ENCODE measurements at places on chromosomes 3 and 15.

DNA sequence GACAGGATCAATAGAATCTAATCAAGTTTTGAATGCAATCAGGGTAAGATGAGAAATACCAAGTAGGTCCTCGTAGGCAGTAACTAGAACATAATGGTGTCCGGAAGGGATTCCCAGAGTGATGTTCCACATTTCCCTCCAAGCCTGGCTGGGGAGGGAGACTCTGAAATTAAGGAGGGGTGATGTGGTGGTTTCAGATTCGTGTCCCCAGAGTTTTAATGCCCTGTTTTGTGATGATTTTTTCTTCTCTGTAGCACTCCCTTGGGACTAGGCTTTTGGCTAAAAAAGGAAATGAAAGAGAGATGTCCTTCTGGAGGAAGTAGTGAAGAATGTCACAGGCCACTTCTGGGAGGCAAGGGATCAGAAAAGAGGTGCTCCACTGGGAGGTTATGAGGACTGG lies 108.3 kb upstream of the CACNA2D3 start:
- no peak for DNase-seq

DNA sequence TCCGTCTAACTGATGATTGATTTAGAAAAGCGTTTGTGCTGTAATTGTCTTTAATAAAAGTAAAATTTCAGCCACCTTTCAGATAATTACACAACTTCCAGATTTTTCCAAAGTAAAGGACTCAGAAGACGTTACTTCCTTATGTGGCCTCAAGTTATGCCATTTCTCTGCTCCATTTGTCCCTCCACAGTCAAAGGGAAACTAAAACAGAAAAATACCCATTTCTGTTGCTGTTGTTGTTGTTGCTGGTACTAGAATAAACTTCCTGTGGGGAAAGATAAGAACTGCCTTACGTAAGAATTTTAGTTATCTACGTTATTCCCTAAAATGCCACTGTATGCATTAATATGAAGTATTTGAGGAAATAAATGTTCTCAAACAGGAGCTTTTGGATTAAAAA lies 153.9 kb downstream of the P3H2 start:
- DNase-seq = no peak

- DNase-seq = no peak
Observed at GRCh38 chr3:66083784-66084213, 45.1 kb upstream of the MAGI1 start.

GRCh38 chr15:31559786-31560185 lies 233.2 kb downstream of the KLF13 start:
- DNase-seq = no peak

- no peak for DNase-seq
Observed at GRCh38 chr15:62935300-62936081, 107.1 kb upstream of the TPM1 start.

GRCh38 chr15:63920504-63921175 lies 86.9 kb upstream of the HERC1 start:
- DNase-seq = no peak

- peak; percentile 10 for DNase-seq
Observed at GRCh38 chr15:73081321-73081958, 29.2 kb downstream of the NEO1 start.

DNA sequence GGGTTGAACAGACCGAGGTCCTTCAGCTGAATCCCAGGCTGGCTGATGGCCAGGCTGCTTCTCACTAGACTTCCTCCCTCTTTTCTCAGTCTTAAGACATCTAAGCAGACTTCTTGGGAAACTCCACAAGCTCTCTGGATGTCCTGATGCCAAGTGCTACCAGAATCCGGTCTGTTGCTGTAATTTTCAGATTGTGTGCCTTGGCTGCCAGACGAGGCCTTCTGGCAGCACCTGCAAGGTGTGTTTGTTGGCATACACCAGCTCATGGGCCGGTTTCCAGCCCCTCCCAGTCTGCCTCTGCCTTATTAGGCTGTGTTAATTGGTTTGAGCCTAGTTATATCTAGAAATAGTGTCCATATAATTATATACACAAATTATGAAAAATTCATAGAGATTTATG lies 120.6 kb downstream of the TNIK start:
- DNase-seq = no peak

GRCh38 chr15:25059698-25060471 lies 105.1 kb downstream of the SNRPN start:
- no peak for DNase-seq

DNA sequence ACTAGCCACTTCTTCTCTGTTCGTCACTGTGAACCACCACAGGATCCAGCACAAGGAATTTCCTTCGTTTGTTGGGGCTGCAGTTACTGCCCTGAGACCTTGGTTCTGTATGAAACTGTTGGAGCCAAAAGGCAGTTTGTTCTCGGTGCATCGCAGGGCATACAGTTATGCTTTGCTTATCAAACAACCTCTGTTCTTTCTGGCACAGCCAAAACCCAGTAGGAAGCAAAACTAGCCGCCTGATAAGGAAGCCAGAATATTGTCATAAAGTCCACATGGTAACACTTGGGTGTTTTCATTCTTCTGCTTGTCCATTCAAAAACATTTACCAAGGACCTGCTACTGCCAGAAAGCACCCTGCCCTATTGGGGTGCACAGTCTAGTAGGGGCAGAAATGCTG lies 116.1 kb downstream of the RAB11A start:
- DNase-seq = no peak

DNA sequence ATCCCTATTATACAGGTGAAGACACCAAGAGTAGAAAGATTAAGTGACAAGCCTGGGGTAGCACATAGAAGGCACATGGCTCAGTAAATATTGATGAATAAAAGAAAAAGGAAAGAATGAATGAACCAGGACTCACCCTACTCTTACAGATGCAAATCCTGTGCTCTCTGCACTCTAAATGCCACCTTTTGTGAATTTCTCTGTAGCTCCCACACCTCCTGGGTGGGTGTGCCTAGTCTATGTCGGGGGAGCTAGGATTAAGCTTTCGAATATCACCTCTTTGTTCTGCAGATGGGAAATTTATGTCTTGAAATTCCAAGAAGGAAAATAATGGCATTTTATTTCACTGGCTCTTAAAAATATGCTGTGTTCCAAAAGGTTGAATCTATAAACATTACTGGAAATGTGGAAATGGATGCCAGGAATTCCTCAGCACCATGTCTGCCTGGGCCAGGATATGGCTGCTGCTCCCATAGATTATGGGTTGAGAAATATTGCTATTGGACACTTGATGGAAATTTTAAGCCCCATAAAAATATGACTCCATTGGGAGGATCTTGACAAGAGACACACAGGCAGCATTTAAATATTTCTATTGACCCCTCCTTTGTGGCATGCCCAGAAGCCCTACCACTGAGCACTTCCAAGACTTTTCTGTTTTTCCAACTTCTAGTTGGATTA lies 43.3 kb downstream of the CCNB2 start:
- DNase-seq = no peak

GRCh38 chr15:66646308-66646707 lies 55.7 kb upstream of the SMAD6 start:
- DNase-seq = no peak

GRCh38 chr3:23691357-23691895 lies 114.3 kb upstream of the UBE2E1 start:
- no peak for DNase-seq

- DNase-seq = no peak
Observed at GRCh38 chr3:13671482-13672233, 122.7 kb downstream of the FBLN2 start.

GRCh38 chr3:111080413-111080812 lies 8.8 kb downstream of the NECTIN3 start:
- DNase-seq = no peak

GRCh38 chr15:71709808-71710418 lies 100.4 kb upstream of the NR2E3 start:
- DNase-seq = no peak

- DNase-seq = peak; percentile 49
Observed at GRCh38 chr3:184748219-184749135, 36.6 kb upstream of the MAGEF1 start.

- DNase-seq = no peak
Observed at GRCh38 chr15:68031404-68031803, 22.7 kb upstream of the PIAS1 start.

DNA sequence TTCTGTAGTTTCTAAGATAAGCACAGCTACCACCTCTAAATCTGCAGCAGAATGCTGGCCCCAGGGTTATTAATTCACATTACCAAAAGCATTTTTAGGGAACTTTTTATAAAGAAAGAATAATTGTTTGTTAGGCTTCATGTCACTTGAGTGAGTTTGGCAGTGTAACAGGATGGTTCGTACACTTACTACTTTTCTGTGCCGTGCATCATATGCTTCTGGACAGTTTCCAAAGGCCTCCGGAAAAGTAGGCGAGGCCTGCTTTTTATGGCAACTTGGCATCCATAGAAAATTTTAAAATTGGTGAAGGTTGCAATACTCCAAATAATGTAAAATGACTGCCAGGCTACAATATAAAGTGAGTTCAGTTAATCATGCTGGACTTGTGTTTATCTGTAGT lies 30.0 kb downstream of the NIPA2 start:
- DNase-seq = no peak

DNA sequence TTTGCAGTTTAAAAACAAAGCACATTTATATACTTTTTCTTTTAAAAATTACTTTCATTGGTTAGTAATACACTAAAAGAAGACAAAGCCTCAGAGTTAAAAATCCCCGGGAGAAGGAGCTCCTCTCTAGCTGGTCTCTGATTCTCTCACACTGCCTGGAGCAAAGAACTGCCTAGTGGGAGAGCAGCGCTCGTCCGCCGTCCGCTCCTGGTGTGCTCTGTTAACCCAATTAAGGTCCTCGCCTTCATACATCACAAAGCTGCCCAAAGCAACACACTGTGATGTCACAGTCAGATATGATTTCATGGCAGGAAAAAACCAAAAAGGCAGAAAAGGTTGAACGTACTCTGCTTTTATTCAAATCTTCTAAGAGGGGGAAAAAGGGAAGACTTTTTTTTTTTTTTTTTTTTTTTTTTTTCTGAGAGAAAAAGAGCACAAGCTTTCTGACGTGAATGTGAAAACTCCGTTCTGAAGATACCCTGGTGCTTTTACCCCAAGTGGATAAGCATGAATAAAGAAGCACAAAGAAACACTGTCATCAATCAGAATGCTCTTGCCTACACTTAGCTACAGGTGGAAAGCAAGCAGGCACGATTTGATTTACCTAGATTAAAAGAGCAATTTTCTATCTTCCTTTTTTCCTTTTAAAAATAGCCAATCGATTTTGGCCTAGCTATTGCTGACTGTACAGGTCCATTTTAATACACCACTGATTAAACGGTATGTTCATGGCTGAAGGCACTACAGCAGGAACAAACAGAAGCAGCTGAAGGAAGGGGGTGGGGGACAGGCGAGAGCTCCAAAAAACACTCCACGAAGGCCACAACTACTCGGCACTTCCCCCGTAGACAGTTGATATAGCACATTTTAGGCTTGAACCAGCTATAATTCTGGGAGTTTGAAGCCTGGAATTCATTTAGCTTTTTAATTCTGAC lies 115.2 kb downstream of the TIGIT start:
- no peak for DNase-seq

DNA sequence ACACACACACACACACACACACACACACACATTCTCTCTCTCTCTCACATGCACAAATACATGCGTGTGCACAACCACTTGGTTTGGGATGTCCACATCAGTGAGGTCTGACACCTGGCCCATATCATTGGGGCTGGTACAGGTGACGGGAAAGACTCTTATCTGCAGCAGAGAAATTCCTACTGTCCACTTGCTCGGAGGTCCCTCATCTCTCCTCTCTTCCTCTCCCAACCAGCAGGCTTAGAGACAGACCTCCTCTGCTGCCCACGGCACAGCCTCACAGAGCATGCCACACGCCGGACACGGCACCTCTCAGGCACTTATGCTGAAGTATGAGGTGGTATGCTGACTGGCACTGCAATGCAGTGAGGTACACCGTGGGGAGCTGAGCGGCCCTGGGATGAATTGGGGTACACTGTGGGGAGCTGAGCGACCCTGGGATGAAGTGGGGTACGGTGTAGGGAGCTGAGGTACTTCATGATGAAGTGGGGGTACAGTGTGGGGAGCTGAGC lies 41.7 kb downstream of the MAGEF1 start:
- no peak for DNase-seq

DNA sequence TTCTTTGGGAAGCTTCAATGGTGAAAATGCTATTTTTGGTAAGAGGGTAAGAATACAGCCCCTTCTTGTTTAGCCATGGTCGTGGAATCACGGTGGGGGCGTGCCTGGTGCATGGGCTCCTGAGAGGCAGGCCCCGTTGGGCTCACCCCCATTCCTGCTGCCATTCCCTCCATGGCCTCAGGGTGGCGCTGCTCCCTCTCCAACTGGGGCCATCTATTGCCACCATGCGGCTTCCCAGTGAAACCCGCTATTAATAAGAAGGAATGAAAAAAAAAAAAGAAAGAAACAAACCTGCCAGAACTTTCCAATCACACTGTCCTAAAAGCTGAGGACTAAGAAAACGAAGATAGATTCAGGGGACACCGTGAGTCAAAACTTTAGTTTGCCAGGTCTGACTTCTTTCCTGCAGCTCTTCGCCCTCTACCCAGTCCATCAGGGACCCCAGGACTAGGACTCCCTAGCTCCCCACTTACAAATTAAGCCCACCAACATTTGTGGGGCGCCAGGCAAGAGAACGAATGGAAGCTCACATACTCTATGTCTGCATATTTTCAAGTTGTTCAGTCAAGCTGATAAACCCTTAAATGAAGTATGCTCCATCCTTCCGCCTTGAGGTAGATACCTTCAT lies 30.6 kb upstream of the ABHD2 start:
- peak; percentile 80 for DNase-seq

- no peak for DNase-seq
Observed at GRCh38 chr15:77608774-77609173, 23.9 kb downstream of the LINGO1 start.

- DNase-seq = no peak
Observed at GRCh38 chr3:138136201-138136600, 4.0 kb upstream of the A4GNT start.

GRCh38 chr3:75737831-75738493 lies 47.4 kb downstream of the ZNF717 start:
- DNase-seq = no peak

GRCh38 chr3:185797108-185797881 lies 27.5 kb downstream of the IGF2BP2 start:
- DNase-seq = no peak

DNA sequence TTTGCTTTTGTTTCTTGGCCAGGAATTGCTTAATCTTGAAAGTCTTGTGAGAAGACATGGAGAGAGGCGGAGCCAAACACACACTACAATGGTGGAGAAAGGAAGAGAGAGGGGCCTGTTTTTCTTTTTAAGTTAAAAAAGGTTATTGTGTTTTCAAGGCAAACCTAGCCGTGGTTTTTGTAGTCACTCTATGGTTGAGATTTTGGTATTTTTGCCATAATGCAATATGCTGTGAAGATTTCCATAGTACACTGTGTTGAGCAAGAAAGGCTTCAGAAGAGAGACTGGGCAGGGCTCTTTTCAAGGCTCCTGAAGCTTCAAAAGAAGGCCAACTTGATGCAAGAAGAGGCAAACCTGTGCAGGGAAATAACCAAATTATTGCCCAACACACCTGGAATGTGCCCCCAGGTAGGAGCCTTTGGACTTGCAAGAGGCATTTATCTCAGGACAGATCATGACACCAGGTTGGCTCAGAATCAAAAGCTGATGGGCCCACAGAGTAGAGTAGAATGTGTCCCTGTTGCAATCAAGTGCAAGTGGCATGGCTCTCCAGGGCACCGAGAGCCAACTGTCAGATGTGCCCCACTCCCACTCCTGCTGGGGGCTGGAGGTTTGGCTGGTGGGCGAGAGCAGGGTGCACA lies 22.1 kb downstream of the AMOTL2 start:
- DNase-seq = no peak

Data from GM20000 (cell line).